ENCODE measurements at places on chromosomes 11 and 22. TPM values are rescaled to one million over a fixed set of nuclear protein-coding genes. Genes with fewer than 3 reads are reported as not detected.

GRCh38 chr11:121716060-121716459, 263.3 kb upstream of the SORL1-AS1 start:
- peak; percentile 87 for DNase-seq

DNA sequence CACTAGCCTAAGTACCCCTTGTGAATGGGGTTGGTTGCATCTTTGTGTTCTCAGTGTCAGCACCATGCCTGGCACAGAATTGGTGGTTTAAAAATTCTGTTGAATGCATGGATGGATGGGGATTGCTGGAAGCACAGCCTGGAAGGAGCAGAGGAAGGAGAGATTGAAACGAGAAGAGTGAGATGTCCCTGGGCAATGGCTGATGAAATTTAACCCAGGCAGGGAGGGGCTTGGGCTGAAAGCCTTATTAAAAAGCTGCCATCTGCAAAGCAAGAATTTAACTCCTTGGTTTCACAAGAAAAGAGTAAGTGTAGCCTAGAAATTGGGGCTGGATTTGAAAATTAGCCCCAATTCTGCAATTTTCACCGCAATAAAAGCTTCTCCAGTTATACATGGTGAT, 126.7 kb downstream of the TEAD1 start:
- no peak for DNase-seq

DNA sequence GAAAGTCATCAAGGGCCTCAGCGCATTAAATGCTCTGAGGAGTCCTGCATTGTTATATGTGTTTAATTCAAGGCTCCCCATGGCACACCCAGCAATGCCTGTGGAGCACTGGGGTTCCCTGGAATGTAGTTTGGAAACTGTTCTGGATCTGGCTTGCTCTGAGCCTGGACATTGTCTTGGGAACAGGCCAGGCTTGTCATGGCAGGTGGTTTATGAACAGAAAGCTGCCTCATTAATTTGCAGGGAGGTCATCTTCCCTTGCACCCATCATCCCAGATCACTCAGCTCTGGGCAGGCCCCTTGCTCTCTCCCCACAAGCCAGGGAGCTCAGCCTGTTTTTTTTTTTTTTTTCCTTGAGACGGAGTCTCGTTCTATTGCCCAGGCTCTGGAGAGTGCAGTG, 32.9 kb downstream of the RPS6KA4 start:
- no peak for DNase-seq

GRCh38 chr11:116693102-116693570, 79.7 kb downstream of the BUD13 start:
- no peak for DNase-seq

DNA sequence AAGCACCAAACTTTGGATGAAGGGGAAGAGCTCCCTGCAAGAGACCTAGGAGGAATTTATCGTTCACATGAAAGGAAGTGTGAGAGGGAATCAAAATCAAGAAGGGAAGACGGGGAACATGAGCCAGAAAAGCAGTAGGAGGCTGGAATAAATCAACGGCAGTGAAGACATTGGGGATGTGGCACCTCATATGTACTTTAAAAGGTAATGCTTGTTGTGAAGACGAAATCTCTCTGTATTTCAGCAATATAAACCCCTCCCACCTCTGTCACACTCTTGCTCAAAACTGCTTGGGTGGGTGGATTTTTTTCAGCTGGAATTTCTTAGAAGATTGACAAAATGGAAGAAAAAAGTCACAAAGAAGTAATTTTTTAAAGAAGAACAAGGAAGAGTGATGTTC, 243.5 kb downstream of the BUD13 start:
- no peak for DNase-seq

DNA sequence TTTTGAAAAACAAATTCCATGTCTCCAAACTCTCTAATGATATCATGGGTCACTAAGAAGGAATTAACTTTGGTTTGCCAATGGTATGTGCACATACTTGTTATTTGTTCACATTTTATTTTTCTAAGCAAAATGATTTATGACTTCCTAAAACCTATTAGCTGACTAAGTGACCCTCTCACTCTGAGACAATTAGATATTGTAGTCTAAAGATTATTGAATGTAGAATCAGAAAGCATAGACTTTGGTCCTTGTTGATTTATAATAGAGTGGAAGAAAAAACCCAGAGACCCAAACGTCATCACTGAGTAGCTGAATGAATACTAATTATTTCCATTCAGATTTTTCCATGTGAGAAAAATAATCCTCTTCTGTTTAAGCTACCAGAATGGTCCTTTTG, 243.5 kb upstream of the ANO3 start:
- DNase-seq: no peak

DNA sequence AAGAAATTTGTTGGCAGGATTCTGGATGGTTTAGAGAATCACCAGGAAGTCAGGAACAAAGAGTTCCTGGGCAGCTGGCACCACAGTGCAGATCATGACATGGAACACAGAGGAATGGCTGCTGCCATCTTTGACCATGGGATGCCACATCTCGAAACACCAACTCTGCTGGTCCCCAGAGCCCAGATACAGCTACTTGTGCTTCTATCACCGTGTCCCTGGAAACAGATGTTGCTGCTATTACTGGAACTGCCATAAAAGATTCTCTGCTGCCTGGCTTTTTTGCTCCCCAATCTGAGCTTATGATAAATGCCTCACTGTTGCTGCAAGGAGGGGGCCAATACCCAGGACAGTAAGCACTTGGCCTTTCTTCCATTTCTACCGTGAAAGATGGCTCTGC, 185.2 kb downstream of the CSNK2A3 start:
- DNase-seq: peak; percentile 79

GRCh38 chr11:64916040-64916774, 802 bp downstream of the ATG2A start:
- no peak for DNase-seq

- no peak for DNase-seq
These were observed 331.1 kb upstream of the PITPNB start for GRCh38 chr22:28250036-28250695.

GRCh38 chr22:37172266-37173245, 15.5 kb downstream of the C1QTNF6 start:
- no peak for DNase-seq

APOBEC3A gene
- 8.0 TPM for total RNA-seq

TRIM66 gene
- 5.4 TPM for total RNA-seq

ISX gene
- not detected for total RNA-seq

XKR3 gene
- total RNA-seq: not detected

CDCA5 gene
- 1.1 TPM for total RNA-seq

MFRP gene
- total RNA-seq: 0.11 TPM

Measured in esophagus muscularis mucosa (tissue), 4 donors.